CD8-positive, alpha-beta T cell (primary cell): ENCODE measurements at places on chromosomes 4 and X. TPM values are rescaled to one million over a fixed set of nuclear protein-coding genes. Genes with fewer than 3 reads are reported as not detected.

- no peak for DNase-seq
These were observed 78.6 kb downstream of the CLCN5 start for GRCh38 chrX:50000937-50001542.

Gene GAGE1
- total RNA-seq = not detected

DNA sequence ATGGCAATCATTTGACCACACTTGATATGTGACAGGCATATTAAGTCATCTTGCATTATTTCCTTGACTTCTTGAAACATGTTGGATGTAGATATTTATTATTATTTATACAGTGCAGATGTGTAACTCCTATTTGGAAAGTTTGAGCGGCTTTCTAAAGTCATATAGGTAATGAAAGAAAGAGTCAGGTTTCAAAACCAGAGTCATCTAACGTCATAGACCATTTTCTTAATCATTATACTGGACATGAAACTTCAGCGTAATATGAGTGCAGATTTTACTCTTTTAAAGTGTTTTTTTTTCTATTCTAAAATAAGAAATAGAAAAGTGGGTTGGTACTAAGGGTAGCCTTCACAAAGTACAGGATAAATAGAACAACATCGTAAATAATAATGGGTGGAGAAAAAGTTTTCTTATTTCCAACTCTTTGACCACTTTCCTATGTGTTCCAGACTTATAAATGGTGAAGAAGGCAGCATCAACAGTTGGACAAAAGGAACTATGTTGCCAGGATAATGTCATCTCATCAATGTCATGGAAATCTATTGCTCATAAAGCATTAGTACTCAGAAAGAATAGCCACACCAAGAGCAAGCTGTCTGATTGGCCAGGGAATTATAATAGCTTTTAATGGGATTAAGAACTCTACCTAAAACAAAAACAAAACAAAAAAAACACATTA lies 108.0 kb upstream of the PCDH18 start:
- DNase-seq = no peak

Gene GRID2
- total RNA-seq = not detected

GRCh38 chr4:169210504-169211118 lies 60.1 kb downstream of the SH3RF1 start:
- no peak for DNase-seq

GRCh38 chr4:10312568-10312967 lies 144.7 kb downstream of the ZNF518B start:
- no peak for DNase-seq

Gene XG
- total RNA-seq = not detected

DNA sequence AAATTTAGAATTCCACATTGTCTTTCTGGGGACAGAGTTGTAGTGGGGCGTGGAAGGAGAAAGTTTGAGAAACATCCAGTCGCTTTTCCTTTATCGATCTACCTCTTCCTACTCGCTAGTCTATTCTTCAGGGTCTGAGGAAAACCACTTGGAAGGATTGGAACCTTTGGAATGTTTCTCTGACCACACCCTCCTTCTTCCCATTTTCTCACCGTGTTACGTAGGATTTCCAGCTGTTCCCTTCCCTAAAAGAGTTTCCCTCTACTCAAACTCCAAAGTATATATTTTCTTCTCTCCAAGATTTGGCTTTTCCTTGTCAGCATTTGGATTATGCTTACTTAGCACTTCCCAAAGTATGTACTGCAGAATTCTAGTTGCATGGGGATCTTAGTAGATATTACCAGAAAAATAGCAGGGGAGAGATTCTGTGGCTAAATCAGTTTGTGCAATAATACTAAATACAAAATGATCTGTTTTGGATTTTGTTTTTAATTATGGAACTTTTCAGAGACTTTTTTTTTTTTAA lies 4.9 kb downstream of the ENPEP start:
- DNase-seq = no peak

GRCh38 chrX:150429594-150429993 lies 66.5 kb downstream of the MAMLD1 start:
- DNase-seq = no peak

- DNase-seq = no peak
These were observed 83.8 kb upstream of the STOX2 start for GRCh38 chr4:183821076-183821853.

GRCh38 chr4:33989820-33990443 lies 2254.4 kb downstream of the ARAP2 start:
- no peak for DNase-seq

DNA sequence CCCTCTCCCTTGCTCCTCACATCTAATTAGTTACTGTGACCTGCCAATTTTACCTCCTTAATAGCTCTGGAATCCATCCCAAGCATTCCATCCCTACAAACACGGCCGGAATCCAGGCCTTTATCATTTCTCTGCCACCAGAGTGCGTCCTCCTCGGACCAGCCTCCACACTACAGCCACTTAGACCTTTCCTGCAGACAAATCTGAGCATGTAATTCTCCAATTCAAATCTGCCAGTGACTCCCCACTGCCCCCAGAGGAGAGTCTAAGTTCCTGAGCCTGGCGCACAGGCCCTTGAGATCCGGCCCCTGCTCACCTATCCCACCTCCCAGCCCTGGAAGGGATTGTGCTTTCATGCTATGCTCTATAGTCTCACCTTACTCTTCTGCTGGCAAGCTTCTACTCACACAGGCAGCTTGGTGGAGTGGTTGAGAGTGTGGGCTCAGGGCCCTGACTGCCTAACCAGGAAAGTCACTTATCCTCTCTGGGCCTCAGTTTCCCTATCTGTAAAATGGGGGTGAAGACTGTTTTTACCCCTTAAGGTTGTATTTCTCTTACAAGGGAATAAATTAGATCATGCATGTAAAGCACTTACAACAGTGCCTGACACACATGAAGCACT lies 31.2 kb downstream of the PJA1 start:
- no peak for DNase-seq

DNA sequence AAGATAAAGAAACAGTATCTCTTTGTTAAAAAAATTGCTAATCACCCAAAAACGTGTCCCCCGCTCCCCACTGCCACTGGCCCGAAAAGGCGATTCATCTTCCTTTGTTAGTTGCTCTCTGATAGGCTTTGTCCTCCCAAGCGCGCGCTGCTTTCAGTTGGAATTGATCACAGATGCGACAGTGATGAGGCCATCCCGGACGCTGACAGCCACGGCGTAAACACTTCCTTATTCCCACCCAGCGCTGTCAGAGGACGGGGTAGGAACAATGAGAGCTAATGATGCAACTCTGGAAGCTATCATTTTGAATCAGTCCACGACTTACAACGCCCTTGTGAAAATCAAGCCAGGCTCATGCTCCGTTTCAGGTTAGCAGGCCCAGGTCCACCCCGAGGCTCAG lies 21.4 kb downstream of the SOD3 start:
- DNase-seq = no peak

DNA sequence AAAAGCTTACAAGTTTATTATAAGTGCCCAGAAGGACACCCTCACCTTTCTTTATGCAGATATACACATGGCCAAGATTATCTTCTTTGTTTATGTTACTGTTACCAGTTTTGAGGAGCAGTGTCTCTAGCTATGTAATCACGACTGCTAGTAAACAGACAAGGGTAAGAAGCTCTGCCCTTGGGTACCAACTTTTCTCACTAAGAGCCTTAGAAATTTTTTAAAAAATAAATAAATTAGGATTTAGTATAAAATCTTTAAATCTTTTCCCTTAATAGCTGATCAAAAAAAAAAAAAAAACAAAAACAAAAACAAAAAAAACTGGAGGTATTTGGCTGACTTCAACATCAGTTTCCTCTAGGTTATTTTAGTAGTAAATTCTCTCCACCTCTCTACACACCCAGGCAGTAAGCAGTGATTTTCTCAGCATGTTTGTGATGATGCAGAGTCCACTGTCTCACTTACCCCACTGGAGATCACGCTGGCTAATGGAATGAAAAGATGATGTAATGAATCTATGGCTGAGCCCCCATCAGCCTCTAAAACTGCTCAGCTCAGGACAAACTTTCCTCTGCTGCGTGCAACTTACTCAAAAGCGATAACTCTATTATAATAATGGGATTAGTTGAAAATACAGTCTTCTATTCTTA lies 125.9 kb downstream of the FRYL start:
- no peak for DNase-seq

DNA sequence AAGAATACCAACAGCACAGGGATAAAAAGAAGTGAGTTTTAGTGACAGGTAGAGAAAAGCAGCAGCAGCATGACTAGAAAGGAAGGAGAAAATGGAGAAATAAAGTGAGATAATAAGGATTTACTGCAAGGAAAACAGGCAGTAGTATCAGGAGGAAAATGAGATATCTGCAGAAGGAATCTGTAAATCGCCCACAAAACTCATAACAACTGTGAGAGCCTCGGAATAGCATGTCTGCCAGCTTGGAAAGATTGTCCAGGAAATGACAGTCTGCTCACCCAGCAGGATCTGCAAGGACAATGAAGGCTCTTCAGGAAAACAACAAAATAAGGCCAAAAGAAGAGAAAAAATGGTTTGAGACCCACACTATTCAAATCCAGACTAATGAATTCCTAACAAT lies 47.4 kb downstream of the CXXC4 start:
- no peak for DNase-seq

GRCh38 chrX:16469870-16470269 lies 180.1 kb upstream of the S100G start:
- no peak for DNase-seq

Gene VSIG4
- total RNA-seq = not detected

- DNase-seq = no peak
These were observed 454.4 kb upstream of the ATOH1 start for GRCh38 chr4:93373893-93374860.

DNA sequence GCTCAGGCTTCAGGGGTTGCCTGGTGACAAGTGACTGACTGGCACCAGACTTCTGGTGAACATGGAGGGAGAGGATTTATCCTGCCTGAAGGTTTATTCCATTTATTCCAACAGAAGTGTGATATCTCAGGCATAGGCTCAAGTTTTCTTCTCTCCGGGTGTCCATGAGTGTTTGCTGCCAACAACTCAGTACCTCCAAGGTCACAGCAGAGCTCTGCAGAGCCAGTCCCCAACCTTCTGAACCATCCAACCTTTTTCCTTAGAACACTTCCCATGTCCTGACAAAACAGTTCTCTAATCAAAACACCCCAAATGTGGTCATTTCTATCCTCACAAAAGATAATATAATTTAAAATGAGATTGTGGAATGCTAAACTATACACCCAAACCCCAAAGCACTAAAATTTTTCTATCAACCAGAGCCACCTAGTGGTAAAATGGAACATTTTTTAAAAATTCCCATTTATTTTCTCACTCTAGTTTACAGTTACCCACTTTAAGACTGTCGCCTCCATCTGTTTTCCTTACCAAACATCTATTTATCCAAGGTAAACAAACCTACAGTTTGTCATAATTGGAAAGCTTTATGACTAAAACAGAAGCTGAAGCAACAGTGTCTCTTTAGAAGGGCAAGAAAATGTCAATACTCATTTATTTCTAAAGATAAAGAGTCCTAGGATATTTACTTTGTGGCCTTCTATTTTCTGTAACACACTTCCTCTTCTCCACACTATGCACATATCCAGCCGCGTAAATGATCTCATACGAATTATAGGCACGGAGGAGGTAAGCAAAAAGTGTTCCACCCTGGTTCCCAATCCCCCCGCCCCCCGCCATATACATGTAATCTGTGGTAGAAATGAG lies 39.5 kb downstream of the TMEM154 start:
- DNase-seq = no peak

GRCh38 chr4:10020106-10020505 lies 1.2 kb downstream of the SLC2A9 start:
- DNase-seq = no peak

DNA sequence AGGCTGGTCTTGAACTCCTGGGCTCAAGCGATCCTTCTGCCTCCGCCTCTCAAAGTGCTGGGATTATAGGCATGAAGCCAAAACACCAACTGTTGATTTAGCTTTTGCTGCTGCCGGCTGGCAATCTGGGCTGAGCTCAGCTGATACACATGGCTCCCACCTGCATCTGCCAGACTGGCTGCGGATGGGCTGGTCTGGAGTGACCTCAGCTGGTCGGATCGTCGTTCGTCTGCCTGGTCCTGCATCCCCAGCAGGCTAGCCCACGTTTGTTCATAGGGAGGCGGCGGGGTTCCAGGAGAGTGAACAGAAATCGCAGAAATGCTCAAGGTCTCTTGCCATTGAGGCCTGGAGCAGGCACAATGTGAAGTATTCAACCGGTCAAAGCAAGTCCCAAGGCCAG lies 74.4 kb upstream of the DDX3X start:
- DNase-seq = no peak

GRCh38 chr4:54095110-54095825 lies 4.7 kb upstream of the GSX2 start:
- DNase-seq = no peak

- no peak for DNase-seq
These were observed 23.1 kb downstream of the PPP2R2C start for GRCh38 chr4:6449335-6449734.

- no peak for DNase-seq
These were observed 18.9 kb upstream of the SPANXN3 start for GRCh38 chrX:143536176-143536575.

Gene TSC22D3
- total RNA-seq = 1,785 TPM

DNA sequence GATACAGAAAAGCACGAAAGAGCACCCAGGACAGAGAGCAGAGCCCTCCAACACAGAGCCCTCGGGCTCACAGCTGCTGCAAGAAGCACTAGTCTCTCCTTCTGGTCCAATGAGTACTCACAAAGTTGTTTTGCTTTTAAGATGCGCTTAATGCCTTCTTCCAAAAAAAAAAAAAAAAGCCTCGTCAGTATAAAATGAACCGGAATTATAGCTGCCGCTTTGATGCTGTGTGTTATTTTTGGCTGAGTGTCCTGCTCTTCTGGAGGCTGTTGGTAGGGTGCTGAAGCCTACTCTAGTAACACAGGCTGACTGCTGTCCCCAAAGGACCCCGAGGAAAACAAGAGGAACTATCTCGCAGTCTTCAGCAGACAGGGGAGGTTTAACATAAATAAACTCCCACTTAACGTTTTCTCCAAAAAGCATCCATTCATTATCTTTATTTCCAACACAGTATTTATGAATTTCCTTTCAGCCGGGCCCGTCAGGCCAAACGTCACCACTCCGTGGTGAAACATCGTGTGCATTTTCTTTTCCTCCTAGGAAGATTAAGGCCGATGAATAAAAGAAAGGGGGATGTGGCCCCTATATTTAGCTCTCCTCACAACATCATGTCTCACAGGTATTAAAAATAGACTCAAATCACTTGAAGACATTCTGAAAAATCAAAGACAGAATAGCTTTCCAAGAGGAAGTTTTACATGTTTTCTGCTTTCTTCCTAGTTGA lies 213.7 kb upstream of the PPARGC1A start:
- no peak for DNase-seq

- DNase-seq = no peak
These were observed 93.3 kb downstream of the SERPINA7 start for GRCh38 chrX:105945266-105945665.

- no peak for DNase-seq
These were observed 336.4 kb upstream of the NOCT start for GRCh38 chr4:138678985-138679746.

Gene BTK
- 1.3 TPM for total RNA-seq
